ENCODE measurements at places on chromosomes 16 and 17. TPM values are rescaled to one million over a fixed set of nuclear protein-coding genes. Genes with fewer than 3 reads are reported as not detected.

Gene MPP3
- total RNA-seq, result 15.7 TPM

Gene DHRS7C
- not detected for total RNA-seq

Gene MPV17L
- total RNA-seq, result 5.9 TPM

Gene RND2
- total RNA-seq, result 0.13 TPM

Gene RDM1
- total RNA-seq, result 2.6 TPM

Gene ASPA
- total RNA-seq, result not detected

Gene CYGB
- 1.0 TPM for total RNA-seq

Gene ETV4
- total RNA-seq, result 58.6 TPM

Gene MMP2
- 9.5 TPM for total RNA-seq

Gene TRPV3
- 0.25 TPM for total RNA-seq

Gene RAB26
- 2.9 TPM for total RNA-seq

Gene CORO6
- 7.5 TPM for total RNA-seq

Gene ATP2A3
- total RNA-seq, result 5.1 TPM

Gene FAM171A2
- 3.7 TPM for total RNA-seq

Gene SLC16A13
- 8.1 TPM for total RNA-seq

Gene HAS3
- 46.3 TPM for total RNA-seq

Gene SULT1A4
- 33.0 TPM for total RNA-seq

Gene VTN
- total RNA-seq, result 16.5 TPM

Gene CHST5
- total RNA-seq, result 0.10 TPM

Gene TMEM92
- total RNA-seq, result 31.0 TPM

Gene CASKIN2
- 7.2 TPM for total RNA-seq

Gene KRT35
- not detected for total RNA-seq

Gene C17orf78
- total RNA-seq, result not detected

Gene ZP2
- total RNA-seq, result not detected

Gene CYB561
- 35.9 TPM for total RNA-seq

Gene CCL4L2
- total RNA-seq, result not detected

Gene JUP
- total RNA-seq, result 103 TPM

Gene RAB37
- 1.1 TPM for total RNA-seq

Gene ALKBH5
- 54.5 TPM for total RNA-seq

Gene GPR139
- total RNA-seq, result not detected

Gene ATP1B2
- total RNA-seq, result 0.12 TPM

Gene AURKB
- total RNA-seq, result 139 TPM

Gene FBXO39
- not detected for total RNA-seq

Gene APOH
- 4.4 TPM for total RNA-seq

Gene KCNH6
- total RNA-seq, result not detected

Gene MT1F
- 26.2 TPM for total RNA-seq

Gene GUCY2D
- not detected for total RNA-seq

Gene HS3ST6
- 1.4 TPM for total RNA-seq

Gene CD300H
- total RNA-seq, result 1.9 TPM

Gene CFAP97D1
- 0.03 TPM for total RNA-seq

Gene FBXL16
- 7.7 TPM for total RNA-seq

Data from A549 treated with GW870086 at 1 μM for 4 hours (cell line).